ENCODE measurements at places on chromosomes 13 and 19.

GRCh38 chr13:50993934-50994333, 84.3 kb downstream of the RNASEH2B start:
- no peak for DNase-seq

GRCh38 chr19:42048992-42049391, 21.0 kb downstream of the GRIK5 start:
- no peak for DNase-seq

DNA sequence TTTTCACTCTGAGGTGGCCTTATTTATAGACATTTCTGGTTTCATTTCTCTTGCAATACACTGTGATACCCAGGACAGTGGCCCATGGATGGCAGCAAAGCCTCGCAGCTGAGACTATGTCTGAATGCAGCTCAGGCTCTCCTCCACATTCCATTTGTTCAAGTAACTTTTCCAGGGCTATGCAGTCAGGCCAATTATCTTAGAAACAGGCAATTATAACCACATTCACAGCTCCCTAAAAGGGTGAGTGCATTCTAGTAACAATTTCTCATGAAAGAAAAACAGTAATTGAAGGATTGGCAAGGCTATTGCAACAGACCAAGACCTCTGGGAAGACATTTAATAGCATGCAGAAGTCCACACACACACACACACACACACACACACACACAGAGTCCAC, 264.0 kb downstream of the TBC1D4 start:
- no peak for DNase-seq

DNA sequence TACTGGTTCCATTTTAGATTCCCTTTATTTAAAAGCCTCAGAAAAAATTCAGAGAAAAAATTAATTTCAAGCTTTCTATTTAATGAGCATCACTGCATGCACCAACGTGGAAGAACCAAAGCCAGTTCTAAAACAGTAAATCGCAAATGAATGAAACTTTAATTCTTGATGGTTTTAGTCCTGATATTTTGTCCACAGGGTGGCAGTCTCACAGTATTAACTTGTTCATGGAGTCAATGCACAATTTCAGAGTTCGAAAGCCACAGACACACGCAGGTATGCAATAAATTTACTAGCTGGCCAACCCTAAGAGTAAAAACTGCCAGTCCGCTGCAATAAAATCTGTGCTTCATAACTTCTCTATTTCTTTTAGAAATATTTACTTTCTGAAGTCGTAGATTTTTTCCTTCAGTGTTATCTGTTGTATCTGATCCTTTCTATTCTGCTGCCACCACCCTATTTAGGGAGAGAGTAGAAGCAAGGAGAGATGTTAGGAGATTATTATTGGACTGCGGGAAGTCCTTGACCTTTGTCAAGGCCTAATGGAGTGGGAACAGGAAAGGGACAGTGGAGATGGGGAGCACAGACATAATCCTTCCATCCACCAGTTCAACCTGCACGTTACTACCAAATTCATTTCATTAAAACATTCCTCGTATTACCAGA, 7.0 kb upstream of the WBP4 start:
- DNase-seq = no peak

DNA sequence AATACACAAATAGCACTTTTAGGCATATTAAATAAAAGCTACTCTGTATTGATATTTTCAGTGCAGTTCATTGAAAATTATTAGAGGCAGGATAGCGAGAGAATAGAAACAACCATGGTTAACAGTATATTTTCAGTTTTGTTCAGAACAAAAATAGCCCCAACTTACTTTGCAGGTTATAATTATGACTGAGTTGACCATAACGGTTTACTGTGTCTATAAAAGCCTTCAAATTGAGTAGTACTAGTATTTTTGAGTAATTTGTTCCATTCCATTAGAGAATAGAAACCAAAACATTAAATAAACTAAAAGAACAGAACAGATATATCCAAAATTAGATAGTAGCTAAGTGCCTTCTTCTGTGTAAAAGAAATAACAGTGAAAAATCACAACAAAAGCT, 1108.4 kb upstream of the PCDH20 start:
- DNase-seq = no peak

DNA sequence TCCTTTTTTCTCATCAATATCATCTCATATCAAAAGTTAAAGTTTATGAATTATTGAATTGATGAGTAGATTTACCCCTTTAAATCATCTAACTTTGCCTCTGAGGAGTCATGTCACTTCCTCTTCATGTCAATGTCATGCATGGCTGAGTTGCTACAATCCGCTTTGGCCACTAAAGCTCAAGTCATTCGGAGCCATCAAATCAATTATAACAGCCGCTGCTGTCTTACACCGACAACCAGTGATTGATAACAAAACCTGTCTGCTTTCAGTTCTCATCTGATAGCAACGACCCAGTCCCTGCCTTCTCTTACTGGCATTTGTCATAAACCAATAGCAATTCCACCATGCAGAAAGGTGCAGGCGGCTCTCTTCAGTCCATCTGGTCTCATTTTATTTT, 429.3 kb downstream of the DIAPH3 start:
- no peak for DNase-seq

- DNase-seq = no peak
Observed at GRCh38 chr13:78712831-78713230, 53.9 kb upstream of the OBI1 start.

GRCh38 chr19:40726279-40726678, 9.4 kb downstream of the ITPKC start:
- no peak for DNase-seq

DNA sequence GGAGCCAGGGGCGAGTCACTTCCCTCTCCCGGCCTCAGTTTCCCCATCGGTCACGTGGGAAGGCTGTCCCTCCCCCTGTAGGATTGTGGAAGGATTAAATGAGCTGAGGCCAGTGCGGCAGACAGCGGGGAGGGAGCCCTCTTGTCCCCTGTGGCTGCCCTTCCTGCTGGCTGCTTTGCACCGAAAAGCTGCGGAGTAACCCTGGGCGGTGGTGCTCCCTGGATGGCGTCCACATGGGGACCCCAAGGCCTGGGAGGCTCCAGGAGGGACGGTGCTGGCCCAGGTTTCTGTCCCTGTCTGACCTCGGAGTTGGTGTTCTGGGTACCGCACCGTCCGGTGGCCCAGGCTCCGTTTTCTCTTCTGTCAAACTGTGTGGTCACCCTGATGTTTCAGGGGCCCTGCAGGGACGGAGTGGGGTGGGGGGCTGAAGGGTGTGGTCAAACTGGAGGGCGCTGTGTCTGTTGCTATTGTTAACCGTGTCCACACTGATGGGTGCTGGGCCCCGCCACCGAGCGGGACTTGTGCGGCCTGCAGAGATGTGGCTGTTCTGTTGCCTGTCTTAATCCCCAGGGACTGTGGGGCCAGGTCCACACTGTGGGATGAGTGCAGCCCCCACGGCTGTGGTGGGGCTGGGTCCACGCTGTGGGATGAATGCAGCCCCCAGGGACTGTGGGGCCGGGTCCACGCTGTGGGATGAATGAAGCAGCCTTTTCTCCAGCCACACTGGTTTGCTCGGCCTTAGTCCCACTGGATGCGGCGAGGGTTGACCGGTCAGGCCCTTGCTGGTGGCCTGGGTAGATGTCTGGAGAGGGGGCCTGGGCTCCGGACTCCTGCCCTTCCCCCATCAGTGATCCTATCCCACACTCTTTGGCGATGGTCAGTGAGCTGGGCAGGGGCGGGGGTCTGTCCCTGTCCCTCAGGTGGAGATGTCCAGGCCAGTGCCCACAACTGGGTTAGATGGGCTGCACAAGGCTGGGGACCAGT, 6.9 kb downstream of the GNA11 start:
- no peak for DNase-seq

DNA sequence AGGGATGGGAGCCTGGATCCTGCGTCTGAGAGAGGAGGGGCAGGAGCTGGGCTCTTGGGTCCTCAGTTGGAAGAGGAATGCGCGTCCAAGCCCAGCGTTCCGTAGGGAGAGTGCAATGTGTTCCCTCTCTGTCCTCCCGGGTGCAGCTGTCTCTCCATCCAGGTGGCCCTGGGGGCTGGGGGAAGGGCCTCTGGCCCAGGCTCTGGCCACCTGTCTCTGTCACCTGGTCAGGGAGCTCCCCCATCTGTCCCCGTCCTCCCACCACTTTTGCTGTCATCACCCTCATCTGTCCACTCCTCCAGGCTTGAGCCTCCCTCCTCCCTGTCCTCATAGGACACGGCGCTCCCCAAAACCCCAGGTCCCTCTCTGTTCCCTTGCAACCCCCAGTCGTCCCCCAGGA, 3.7 kb upstream of the SBK2 start:
- DNase-seq = no peak

- DNase-seq = peak; percentile 100
Observed at GRCh38 chr19:16381756-16382401, 57.3 kb downstream of the KLF2 start.

GRCh38 chr13:66154976-66155375, 1075.2 kb downstream of the PCDH9 start:
- no peak for DNase-seq

GRCh38 chr13:105059786-105060185, 1475.7 kb downstream of the EFNB2 start:
- DNase-seq = no peak
